Frontal cortex (tissue), 4 donors: ENCODE measurements at places on chromosomes 13 and 19.

DNA sequence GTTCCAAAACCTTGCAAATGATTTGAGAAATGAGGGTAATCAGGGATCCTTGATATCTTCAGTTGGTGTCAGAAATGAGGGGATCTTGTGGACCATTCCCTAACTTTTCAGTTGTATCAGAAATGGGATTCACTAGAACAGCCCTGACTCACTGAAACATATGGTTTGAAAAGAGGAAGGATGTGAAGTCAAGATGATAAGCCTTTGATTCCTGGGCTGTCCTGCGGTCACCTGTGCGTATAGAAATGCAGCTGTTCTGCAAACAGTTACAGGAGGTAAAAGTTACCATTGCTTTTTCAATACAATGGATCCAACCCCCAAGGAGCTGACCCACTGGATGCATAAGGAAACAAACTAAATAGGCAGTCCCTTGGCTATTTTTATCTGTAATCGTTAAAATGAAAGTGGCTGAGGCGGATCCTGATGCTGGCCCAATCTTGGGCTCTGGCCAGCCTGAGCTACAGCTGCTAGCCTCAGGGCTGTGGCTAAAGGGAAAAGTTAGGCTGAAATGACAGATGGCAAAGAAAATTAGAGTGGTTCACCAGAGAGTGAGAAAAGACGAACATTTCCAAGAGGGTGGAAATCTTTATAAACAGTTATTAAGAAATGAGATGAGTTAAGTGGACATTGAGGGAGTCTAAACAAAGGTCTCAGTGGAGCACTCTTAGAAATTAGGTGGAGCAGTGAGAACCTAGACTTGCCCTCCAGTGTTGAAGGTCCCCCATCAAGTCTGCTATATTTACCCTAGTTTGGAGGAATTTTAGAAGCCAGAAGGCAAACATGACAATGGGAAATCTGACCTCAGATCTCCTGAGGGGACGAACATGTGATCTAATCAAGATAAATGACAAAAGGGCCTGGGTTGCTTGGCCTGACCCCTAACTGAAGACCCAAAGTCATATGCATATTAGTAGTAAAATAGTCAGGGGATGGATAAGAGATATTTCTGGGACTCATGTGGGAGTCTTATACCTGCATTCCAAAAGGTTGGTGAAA lies 7.6 kb downstream of the SIGLECL1 start:
- no peak for DNase-seq

DNA sequence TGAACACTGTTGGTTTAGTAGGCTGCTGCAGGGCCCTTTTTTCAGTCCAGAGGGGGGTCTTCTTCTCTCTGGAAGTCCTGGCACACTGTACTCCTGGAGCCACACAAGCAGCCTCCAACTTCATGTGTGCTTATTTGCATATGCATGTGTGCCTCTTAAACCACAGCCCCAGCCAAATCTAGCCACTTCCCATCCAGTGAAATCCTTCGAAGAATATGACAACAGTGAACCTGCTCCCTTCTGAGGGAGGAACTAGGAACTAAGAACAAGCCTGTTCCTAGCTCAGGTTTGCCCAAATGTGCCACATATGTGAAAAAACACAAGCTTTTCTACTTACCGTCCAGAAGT lies 348.5 kb downstream of the FOXO1 start:
- no peak for DNase-seq

DNA sequence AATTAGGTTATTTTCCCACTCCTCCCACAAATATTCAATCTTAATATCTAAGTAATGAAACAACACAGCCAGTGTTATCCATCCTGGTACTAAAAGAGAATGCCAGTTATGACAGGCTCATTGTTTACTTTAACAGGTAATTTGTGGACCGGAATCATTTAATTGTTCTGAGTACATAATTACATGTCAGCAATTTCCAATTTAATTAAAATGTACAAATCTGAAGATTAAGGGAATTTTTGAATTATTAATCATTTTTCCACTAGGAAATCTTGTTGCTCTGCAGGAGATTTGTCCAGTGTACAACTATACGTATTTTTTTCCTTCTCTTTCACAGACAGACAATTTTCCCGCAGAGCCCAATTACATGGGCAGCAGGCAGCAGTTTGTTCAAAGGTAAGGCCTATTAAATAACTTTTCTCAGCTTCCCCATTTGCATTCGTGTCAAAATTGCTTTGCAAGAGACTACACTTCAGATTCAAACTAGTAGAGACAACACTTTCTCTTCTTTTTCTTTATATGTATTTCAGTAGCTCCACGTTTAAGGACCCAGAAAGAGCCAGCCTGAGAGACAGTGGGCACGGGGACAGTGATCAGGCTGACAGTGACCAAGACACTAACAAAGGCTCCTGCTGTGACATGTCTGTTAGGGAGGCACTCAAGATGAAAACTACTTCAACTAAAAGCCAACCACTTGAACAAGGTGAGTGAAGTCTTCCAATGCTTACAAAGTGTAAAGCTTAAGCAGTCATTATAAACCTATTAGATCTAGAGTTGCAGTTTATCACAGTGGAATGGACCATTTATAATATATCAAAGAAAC lies 34.8 kb downstream of the PCDH17 start:
- no peak for DNase-seq

DNA sequence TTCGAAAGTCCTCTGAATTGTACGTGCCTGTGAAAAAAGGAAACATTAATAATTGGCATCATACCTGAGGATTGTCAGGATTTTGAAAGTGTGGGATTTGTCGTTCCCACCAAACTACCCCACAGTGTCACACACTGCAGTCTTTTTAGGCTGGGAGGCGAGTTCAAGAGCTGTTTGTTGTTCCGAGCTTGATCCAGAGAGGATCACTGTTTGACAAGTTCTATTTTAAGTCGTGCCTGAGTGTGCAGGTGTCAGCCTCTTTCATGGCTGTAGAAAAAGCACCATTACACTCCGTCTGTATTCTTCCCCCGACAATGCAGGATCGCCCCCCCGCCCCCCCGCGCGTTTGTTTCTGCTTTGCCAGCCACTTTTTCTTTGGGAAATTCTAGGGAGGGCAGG lies 635 bp upstream of the NBEA start:
- DNase-seq: no peak

DNA sequence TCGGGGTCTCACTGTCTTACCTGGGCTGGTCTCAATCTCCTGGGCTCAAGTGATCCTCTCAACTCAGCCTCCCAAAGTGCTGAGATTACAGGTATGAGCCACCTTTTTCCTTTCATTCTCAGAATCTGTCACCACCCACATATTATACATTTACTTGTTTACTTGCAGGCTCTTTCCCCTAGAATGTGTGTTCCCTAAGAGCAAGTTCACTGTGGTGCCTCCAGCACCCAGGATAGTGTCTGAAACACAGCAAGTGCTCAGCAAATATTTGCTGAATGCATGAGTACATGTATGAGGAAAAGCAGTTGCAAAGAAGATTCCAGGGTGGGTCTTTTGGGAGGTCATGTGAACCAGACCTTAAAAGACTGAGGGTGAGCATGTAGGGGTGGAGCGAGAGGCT lies 96.8 kb downstream of the RGCC start:
- DNase-seq: no peak

DNA sequence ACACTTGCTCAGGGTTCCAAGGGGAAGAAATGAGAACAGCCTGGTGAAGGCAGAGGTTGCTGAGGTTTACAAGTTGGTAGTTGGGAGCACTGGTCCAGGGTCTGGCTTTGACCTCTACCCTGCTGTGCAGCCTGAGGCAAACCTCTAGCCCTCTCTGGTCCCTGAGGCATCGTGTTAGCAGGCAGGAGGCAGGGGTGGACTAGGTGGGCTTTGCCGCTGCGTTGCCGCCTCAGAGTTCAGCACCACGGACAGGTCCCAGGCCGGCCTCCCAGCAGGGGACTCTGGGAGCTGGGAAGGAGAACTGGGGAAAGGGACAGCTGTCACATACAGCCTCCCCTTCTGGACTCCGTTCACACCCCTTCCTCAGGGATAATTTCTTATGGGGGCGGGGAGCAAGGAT lies 3.1 kb downstream of the NCAN start:
- no peak for DNase-seq

DNA sequence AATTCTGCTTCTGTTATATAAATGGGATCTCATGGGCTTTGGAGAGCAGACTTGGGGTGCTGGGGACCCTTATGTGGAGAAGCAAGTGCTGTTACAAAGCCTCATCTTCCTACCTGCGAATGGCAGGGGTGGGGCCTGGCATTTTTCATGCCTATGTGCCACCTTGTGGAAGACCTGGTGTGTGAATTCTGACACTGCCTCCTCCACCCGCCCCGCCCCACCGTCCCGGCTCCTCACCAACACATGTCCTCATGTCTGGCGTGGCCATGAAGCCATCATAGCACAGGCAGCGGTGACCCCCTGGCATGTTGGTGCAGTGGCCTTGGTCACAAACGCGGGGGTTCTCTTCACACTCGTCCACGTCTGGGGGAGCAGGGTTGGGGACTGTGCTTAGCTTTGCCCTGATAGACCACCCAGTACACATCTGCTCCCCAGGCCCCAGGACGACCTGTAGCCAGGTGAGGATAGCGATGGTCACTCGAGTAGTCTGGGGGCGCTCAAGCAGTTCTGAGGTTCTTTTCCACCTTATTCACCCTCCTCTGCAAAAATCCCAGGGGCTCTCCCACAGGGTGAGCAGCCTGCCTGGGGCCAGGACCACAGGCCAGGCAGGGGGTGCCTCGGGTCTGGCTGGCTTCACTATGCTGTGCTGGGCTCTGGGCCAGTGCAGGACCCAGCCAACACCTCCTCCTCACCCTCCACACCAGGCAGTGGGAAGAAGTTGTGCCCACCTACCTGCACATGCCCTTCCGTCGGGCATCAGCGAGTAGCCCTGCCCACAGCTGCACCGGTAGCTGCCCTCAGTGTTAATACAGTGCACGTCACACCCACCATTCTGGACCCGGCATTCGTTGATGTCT lies 32.7 kb downstream of the FBN3 start:
- DNase-seq: no peak
